ENCODE measurements at places on chromosomes 5 and 9.

DNA sequence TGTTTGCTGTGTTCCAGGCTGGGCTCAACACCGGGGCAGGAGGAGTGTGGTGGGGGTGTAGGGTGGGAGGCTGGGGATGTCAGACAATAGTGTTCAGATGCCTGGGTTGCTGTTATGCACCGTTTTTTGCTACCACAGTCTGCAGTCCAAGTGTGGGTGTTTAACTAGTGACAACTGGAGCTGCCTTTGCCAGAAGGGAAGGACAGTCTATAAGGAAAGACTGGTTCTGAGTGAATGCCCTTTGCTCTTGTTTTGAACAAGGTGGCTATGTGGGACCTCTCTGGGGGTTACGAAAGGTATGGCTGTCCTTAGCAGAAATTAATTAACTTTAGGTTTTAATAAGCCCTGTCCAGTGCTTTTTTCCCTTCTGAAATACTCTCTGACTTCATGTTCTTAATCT is 118.5 kb upstream of the GNA14 start:
- no peak for DNase-seq

DNA sequence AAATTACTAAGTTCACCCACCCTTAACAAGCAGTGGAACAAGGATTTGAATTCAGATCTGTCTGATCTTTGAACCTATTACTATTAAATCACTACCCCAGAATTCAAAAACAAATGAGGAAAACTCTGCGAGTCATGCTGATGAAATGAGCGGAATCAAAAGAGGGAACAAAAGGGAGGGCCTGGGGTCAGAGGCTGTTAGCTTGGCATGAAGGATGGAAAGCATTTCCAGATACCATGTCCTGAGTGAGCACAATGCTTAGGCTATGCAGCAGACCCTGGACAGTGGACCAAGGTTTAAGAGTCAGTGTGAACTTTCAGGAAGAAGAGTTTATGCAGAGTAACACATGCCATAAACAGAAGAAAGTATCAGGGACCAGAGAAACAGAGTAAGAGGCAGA is 30.5 kb downstream of the GRIA1 start:
- DNase-seq = no peak

DNA sequence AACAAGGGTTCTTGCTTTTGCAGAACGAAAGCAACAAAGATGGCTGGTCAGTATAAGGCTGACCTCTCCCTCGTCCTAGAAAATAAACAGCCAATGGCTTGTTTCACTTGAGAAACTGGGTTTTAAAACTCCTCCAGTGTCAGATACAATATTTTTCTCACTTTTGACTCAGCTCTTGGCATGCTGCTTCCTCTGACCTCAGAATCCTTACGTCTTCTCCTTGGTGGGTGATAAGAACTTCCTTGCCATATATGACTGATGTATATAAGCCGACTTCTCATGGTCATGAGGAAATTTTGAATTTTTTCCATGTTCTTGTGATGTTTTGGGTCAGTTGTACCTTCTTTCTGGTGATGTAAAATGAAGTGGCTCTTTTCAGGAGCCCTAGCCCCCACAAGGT is 3.8 kb downstream of the ZNF618 start:
- no peak for DNase-seq

GRCh38 chr5:406041-406440 is 36.9 kb upstream of the EXOC3 start:
- DNase-seq = no peak

- no peak for DNase-seq
Measured at GRCh38 chr5:39205550-39205949, 13.8 kb downstream of the FYB1 start.

DNA sequence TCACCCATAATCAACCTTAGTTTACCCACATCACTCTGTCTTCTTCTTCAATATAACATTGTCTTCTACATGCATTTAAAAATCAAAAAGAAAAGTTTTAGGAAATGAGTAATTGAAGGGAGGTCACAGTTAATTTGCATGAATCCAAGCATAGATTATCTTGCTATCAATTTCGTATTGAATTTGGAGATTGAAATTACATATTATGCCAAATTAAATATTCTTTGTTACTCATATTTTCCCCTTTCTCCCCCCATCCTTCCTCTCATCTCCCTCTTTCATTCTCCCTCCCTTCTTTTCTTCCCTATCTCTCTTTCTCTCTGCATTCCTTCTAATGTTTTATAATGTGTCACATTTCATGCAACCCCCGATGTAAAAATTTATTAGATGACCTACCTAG is 303.3 kb downstream of the FBXL7 start:
- no peak for DNase-seq

DNA sequence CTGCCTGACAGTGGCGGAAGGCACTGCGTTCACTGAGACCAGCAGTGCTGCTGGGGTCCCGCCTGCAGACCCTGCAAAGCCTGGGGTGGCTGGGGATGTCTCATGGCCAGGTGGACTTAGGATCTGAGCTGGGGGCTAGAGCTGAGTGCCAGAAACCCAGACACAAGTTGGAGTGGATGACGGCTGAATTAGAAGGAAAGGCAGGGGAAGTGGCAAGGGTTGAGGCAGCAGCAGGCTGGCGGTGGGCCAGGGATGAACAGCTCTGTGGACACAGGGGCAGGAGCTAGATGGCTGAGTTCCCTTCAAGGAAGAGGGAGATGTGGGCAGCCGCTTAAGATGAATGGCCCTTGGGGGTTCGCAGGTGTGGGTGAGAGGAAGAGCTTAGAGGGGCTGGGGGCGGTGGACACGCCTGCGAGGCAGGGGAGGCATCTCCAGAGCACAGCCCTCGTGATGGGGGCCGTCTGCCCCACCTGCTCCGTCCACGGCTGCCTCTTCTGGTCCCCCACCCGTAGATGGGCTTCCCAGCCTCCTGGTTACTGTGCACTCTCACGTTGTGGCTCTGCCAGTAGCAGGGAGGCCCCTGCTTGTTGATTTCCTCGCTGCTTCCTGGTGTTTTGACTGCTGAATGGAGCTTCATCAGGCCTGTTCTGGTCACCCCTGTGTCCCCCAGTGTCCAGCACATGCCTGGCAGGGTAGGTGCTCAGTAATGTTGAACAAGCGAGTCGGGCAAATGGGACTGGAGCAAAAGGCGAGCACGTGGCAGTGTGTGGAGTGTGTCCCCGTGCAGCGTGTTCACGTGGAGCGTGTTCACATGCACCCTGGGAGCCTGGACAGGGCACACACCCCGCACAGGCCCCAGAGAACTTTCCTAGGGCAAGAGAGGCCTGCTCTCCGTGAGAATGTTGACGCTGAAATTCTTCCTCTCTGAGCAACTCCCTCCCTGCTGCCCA is 168.2 kb downstream of the CACNA1B start:
- no peak for DNase-seq

DNA sequence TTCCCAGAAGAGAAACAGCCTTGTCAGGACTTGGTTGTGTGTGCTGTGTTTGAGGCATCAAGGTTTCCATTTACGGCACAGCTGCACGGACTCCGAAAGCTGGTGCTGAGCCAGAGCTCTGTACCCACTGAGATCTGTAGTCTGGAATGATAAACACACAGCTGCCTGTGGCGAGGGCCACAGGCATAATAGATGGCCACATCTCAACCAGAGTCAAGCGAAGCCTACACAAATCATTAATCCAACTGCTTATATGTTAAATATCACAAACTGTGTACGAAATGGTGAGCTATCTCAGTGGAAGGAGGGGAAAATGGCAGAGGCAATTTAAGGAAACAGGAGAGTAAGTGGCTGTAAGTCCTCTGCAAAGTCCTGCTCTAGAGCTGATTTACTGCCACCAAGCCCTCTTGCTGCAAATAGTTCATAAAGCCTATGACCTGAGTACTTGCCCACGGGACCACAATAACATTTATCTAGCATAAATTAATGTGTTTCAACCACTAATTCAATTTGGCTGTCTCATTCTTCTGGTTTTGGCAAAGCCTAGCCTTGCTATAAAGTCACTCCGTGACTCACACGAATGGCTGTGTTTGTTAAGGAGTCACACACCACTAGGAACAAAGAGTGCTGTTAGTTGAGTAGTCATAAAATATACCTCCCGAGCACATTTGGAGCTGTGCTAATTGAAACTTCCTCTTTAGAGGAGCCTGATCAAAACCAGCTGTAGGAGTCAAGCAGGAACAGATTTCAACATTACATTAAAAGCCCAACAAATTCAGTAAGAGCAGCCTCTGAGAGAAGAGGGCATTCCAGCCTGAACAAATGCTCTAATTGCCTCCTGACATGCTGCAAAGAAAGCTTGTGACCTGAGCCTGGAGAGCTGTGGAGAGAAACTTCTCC is 738.6 kb upstream of the ZNF608 start:
- no peak for DNase-seq

- DNase-seq = no peak
Measured at GRCh38 chr9:19728101-19728500, 60.7 kb downstream of the SLC24A2 start.

- no peak for DNase-seq
Measured at GRCh38 chr5:6491196-6491918, 42.7 kb downstream of the UBE2QL1 start.

GRCh38 chr9:108283696-108284095 is 572.1 kb downstream of the ACTL7B start:
- no peak for DNase-seq

- DNase-seq = no peak
Measured at GRCh38 chr5:133121611-133122150, 69.9 kb downstream of the HSPA4 start.

DNA sequence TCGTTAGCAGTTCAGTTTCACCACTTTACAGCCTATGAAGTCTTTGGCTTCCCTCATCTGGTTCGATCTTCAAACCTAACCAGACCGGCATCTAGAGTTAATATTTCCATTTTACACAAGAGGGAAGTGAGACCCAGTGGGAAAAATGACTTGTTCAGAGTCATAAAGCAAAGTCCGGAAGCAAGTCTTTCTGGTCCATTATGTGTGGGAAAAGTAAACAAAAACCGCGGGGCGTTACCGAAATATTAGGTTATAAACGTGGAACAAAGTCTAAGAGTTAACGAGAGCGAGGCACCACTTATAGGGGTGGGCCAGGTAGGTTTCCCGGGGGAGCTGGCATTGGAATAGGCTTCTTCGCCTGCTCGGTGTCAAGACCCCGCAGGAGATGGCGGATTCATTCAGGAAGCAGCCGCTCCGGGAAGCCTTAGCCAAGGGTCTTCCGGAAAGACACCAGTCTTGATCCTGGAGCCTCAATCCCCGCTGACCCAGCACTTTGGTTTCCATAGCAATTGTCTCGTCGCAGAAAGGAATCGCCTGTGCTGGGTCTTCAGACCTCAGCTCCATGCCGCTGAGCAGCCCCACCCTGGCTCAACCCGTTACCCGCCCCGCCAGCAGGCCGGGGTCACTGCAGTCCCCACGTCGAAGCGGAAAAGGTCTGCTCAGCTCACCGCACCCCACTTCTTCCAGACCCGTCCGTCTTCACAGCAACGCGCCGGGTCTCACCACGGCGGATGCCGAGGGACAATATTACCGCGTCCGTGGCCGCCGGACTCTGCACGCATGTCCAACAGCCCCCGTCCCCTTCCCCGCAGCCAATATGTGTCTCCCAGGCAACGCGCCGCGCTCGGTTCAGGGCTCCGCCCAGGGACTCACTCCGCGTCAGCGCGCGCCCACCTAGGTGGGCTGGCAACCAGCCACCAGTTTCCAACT is at the start of gene C5orf52:
TSS of gene C5orf52 (plus strand) at position 872 of the 930 bp plus-strand sequence. CDS start 82 bp downstream, outside the sequence.
- DNase-seq = no peak

GRCh38 chr9:113669522-113670115 is 206.1 kb downstream of the RGS3 start:
- DNase-seq = no peak

GRCh38 chr5:110361471-110361870 is 365.0 kb downstream of the TMEM232 start:
- no peak for DNase-seq

GRCh38 chr5:19047277-19047676 is 940.7 kb downstream of the CDH18 start:
- no peak for DNase-seq

GRCh38 chr5:83096660-83097339 is 19.5 kb downstream of the XRCC4 start:
- no peak for DNase-seq

GRCh38 chr9:131394464-131395156 is 724 bp downstream of the PRRC2B start:
- DNase-seq = no peak

DNA sequence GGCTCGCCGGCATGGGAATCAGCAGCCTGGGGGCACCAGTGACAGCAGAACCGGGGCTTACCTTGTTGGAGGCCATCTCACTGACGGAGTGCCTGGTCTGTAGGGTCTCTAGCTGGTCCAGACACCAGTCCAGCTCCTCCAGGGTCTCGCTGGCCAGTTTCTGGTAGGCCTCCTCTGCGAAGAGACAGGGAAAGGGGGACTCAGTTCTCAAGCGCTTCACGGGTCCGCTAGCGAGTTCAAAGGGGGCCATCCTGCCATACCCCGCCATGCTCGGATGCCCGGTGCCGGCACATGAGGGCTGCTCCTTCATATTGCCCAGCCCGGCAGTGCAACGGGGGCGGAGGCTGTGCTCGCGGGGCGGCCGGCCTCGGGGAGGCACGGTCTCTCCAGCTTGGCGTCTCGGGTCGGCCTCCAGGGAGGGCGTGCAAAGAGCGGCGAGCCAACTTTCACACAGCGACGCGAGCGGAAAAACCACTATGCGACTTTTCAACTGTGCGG is 456.0 kb downstream of the RAB3C start:
- DNase-seq = no peak

DNA sequence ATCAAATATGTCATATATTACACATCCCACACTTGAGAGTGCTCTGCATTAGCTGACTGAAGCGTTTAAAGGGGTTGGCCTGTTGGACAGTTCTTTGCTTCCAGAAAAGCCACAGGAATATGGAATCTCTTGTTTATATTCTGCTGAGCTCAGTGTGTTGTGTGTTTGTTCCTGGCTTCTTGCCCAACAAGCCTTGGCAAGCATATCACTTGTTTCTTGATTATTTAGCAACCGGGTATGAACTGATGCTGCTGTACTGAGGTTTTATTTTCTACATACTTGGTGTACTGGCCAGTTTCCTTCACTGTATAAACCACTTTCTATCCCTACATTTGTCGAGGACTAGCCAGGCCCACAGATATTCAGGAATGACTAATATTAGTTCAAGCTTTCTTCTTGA is 378.9 kb downstream of the KCTD16 start:
- DNase-seq = no peak
